ENCODE measurements at places on chromosomes 16 and 17.

GRCh38 chr17:80364091-80364691 lies 50.8 kb upstream of the ENDOV start:
- DNase-seq = no peak

DNA sequence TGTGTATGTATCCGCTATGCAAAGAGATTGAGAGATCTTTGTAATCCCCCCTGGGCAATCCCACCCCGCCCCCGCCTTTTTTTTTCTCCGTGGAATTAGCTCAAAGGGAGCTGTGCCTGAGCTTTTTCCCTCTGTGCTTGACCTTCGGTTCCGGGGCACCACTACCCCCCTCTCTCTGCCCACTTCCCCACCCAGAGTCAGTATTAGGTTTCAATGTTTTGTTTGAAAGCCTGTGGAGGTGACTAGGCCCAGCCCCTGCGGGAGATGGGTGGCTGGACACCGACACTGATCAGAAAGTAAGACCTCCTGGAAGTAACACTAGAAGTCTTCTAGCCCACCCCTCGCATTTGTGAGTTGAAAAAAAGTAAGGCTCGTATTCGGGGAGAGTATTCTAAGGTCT lies 7.0 kb downstream of the CBLN1 start:
- DNase-seq = no peak

- DNase-seq = no peak
Measured at GRCh38 chr17:43559161-43559816, 13.1 kb upstream of the ETV4 start.

- DNase-seq = no peak
Measured at GRCh38 chr17:16922386-16923096, 49.4 kb downstream of the TNFRSF13B start.

DNA sequence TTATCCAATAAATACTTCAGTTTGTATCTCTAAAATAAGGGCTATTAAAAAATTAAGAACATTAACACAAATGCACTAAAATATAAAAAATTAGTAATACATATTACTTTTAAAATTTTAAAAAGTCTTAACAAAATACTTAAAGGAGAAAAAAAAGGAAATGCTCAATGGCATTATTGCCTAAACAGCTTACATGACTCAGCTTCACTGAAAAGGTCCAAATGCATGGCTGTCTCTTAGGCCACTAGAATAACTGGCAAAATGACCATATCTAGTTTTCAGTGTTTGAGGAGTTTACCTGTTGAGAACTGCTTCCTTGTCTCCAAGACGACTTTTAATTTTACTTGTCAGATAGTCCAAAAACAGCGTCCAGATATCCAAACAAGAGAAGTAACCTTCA lies 66.0 kb downstream of the XPO6 start:
- DNase-seq = no peak

GRCh38 chr17:83152745-83153611 lies 73.6 kb downstream of the METRNL start:
- DNase-seq = no peak

GRCh38 chr16:67858500-67858899 lies 11.0 kb upstream of the CENPT start:
- no peak for DNase-seq

GRCh38 chr17:72176516-72176851 lies 55.7 kb downstream of the SOX9 start:
- no peak for DNase-seq

GRCh38 chr17:63503341-63503705 lies 19.8 kb upstream of the KCNH6 start:
- DNase-seq = no peak

- no peak for DNase-seq
Measured at GRCh38 chr17:69651921-69652320, 237.4 kb downstream of the MAP2K6 start.

DNA sequence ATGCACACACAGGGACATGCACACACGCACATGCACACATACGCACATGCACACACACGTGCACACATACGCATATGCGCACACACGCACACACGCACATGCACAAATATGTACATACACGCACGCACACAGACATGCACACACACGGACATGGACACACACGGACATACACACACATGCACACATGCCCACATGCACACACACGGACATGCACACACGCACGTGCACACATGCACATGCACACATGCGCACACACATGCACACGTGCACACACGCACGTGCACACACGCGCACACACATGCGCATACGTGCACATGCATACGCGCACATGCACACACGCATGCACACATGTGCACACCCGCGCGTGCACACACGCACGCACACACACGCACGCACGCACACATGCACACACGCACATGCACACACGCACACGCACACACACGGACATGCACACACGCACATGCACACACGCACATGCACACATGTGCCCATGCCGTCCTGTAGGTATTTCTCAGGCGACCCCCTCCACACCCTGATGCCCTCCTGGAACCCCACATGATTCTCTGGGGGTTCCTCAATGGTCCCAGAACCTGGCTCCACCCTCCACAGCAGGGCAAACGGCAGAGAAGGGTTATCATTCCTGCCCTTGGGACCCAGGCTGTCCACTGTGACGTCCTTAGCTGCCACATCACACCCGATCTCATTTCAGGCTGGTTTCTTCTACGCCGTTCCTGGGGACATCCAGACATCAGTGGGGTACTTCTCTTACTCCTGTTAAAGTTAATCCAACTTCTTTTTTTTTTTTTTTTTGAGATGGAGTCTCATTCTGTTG lies 9.6 kb upstream of the RBFOX3 start:
- no peak for DNase-seq

DNA sequence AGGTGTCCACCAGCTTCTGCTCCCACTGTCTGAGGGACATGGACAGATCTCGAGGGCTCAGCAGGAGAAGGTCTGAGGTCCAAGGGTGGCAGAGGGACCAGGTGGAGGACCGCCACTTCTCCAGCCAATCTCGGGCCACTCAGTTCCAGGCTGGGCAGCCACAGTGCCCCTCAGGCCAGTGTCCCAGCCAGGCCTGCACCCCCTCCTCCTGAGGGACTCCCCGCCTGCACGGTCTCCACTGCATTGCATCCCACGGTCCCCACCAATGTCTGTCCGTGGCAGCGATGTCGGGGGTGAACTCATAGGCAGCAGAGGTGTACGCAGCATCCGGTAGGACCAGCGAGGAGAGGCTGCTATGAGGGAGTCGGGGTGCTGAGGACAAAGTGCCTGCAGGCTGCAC lies 64.2 kb upstream of the DOC2B start:
- no peak for DNase-seq

DNA sequence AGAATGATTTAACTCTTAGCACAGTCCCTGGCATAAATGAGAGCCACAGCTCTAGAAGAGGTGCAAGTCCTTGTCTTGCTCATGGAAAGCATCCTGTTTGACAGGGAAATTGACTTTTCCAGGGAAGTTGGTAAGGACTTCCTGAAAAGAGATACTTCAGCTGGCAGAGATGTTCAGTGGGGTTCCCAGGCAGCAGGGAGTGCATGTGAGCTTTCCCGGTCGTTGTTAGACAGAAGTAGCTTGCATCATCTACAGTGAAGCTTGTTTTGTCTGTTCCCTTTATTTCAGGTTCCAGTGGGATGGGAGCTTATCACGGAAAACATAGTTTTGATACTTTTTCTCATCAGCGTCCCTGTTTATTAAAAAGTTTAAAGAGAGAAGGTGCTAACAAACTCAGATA lies 22.9 kb downstream of the ALDH3A2 start:
- no peak for DNase-seq

- DNase-seq = no peak
Measured at GRCh38 chr17:72502371-72503341, 381.8 kb downstream of the SOX9 start.

- no peak for DNase-seq
Measured at GRCh38 chr16:72517154-72517553, 345.2 kb upstream of the PMFBP1 start.

DNA sequence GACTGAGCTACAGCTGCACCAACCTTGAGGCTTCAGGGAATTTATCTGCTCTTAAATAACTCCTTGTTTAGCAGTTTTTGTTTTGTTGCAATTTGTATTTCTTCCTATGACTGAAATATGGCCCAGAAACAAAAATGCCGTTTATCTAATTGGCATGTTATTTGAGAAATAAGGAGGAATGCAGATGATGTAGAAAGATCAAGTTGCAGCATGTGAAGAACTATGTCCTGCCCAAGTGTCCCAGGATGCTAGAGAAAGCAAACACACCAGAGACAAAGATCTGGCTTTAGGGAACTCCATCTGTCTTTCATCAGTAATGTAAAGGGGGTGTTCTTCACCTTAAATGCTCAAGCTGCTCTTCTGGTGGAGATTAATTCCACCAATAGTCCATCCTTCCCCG lies 29.7 kb downstream of the USP31 start:
- no peak for DNase-seq

GRCh38 chr16:81275795-81276194 lies 37.3 kb downstream of the BCO1 start:
- no peak for DNase-seq

DNA sequence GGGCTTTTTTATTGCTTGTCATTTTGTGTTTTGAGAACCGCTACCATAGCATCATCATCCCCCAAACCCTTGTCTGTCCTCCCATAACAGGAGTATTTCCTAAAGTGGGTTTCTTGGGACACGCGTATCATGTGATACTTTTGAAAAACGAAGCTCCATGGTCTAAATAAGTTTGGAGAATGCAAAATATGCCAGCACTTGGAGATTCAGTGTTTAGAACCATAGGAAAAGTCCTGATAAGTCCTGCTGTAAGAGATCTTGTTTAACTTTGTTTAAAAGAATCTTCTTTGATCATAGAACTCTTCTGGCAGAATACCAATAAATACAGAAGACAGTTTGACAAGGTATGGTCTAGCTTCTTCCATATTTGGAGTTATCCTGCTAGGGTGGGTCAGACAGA lies 59.3 kb downstream of the NKD1 start:
- no peak for DNase-seq

GRCh38 chr17:1582374-1582773 lies 19.8 kb upstream of the PITPNA start:
- DNase-seq = no peak

- no peak for DNase-seq
Measured at GRCh38 chr16:57611181-57611580, 17.2 kb upstream of the ADGRG1 start.

GRCh38 chr16:856811-857210 lies 56.3 kb upstream of the GNG13 start:
- DNase-seq = no peak

- DNase-seq = no peak
Measured at GRCh38 chr17:67891481-67892119, 66.3 kb downstream of the BPTF start.

DNA sequence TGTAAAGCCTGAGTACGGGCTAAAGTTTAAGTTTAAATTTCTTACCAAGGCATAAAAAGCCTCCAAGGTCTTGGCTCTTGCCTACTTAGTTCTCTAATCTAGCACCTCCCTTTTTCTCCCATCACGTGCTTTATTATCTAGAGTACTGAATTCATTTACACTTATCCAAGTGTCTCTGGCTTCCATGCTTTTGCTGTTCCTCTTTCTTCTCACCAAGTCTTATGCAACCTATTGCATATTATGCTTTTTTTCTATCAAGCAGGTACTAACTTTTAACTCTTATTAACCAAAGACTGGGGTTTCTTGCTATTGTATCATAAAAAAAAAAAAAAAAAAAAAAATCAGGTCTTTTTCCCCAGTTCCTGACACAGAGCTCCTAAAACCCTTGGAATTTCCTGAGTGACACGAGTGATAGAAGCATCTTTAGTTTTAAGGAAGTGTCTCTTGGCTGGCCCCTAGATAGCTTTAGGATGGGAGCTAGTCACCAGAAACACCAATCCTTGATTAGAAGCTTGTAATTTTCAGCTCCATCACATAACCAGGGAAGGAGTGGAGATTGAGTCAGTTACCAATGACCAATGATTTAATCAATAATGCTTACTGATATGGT lies 44.9 kb downstream of the SSH2 start:
- DNase-seq = no peak

DNA sequence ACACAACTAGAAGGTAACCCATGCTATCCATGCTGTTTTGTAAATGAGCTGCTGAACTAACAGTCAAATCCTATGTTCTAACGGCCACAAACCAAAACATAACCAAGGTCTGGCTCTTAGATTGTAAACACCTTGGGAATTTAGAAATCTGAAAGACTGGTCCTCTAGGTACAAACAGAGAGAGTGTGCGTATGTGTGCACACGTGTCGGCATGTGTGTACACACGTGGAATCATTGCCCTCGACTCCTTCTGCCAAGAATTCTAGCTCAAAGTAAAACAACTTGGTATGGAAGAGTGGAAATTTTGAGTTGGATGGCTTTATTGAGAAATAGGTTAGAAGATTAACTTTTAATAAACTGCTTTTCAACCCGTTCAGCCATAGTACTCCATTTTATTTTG lies 18.1 kb upstream of the GHDC start:
- no peak for DNase-seq

- no peak for DNase-seq
Measured at GRCh38 chr16:69942099-69942491, 9.0 kb upstream of the CLEC18A start.

DNA sequence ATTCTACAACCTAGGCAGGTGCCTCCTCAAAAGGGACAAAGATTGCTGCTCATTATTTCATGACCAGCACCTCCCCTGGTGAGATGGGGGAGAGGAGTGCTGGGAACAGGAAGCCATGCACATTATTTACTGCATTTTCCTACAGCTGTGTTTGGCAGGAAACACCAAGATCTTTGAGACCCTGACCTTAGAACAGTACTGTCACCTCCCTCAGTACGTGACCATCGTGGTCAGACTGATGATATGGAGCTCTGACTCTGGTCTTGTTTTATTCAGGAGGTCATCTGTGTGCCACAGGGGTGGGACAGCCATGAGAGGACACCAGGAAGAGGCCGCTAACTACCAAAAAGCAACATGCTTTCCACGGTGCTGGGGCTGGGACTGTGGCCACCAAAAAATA lies 37.4 kb downstream of the USP22 start:
- no peak for DNase-seq

GRCh38 chr17:4940555-4941318 lies 669 bp downstream of the RNF167 start:
- DNase-seq = no peak

GRCh38 chr17:80995131-80995530 lies 3.5 kb downstream of the CHMP6 start:
- no peak for DNase-seq

DNA sequence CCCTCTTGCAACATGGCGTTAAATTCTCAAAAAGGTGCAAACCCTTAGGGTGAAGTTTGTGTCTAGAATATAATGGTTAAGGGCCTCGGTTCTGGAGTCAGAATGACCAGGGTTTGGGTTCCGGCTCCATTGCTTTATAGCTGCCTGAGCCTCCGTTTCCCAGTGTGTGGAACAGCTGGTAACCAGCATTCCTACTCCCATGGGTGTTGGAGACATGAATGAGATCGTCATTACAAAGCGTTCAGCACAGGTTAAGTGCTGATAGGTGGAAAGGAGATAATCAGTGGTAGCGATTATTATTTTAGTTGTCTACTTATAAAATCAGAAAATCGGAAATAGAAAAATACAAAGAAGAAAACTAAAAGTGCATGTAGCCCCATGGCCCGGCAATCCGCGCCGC lies 23.5 kb upstream of the ZCCHC14 start:
- no peak for DNase-seq

- no peak for DNase-seq
Measured at GRCh38 chr17:60231234-60231633, 81.5 kb downstream of the CA4 start.
